SK-N-SH treated with all-trans-retinoic acid at 6 μM for 48 hours (cell line): ENCODE measurements at places on chromosomes 16 and 17.

GRCh38 chr17:75020331-75021110, 8.1 kb downstream of the MRPL58 start:
- no peak for ATAC-seq

DNA sequence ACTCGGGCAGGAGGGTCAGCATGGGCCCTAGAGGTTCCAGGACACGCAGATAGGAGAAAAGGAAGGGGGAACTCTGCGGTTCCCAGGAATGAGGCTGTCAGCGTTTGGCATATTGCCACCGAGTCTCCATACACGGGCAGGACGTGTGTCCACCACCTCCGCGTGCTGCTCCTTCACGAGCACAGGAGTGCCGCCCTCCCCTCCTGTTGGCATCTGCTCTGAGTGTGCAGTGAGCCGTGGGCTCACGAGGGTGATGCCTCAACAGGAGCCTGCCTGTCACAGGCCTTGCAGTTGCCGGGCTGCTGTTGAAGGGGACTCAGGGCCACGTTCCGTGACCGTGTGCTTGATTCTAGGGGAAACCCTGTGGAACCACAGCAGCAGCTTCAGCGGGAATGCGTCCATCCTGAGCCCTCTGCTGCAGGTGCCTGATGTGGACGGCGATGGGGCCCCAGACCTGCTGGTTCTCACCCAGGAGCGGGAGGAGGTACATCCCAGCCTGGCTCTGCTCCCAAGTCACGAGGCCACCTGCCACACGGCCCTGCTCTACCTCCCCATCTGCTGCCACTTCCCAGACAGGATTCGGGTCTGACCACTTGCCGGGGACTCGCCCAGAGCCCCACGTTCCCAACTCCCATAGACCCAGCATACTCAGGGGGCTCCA, 14.6 kb downstream of the RGS11 start:
- no peak for ATAC-seq

DNA sequence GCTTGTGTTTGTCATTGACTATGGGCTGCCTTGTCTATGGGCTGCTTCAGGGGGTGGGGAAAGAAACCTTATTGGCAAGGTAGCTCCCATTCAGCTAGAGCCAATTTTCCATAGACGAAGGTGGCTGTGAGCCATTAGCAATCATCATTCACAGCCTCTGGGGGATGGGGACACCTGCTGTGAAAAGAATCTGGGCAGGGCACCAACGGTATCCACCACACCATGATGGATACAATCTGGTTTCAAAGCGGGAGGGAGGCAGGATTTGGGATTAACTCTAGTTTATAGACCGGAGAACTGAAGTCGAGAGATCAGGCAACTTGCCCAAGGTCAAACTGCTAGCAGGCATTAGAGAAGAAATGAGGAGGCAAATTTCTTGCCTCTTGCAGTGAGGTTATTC, 182.3 kb downstream of the SHISA9 start:
- no peak for ATAC-seq

DNA sequence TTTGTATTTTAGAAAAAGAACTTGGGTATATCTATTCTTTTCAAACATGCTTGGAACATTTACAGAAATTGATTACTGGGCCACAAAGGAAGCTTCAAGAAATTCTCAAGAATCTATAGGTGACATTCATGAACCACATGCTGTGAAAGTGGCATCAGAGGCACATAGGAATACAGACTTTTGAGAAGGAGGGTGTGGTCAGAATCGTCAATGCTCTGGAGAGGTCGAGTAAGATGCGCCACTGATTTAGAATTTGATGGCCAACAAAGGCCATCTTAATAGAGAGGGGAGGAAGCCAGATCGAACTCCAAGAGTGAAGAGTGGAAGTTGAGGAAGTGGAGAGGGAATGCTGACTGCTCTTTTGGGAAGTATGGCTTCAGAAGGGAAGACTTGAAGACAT, 3.5 kb upstream of the NSMCE1 start:
- ATAC-seq, result no peak

DNA sequence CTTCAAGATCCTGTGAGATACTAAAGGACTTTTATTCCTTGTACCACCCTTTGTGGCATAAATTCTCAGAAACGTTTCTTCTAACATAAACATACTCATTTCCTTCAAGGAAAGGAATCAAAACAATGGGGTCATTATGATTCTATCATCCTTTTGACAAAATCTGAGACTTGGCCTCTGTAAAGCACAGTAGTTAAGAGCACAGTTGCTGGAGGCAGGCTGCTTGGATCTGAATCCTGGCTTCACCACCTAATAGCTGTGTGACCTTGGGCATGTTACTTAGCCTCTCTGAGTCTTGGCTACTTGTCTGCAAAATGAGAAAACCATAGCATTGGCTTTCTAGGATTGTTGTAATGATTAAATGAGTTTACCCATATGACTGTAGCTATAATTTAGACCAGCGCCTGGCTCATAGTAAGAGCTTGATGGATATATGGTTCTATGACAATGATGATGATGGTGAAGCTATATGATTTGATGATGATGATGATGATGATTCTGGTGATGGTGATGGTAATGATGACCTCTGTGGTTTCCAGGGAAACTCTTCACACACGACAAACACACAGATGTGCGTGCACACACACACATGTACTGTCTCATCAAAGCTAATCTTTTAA, 6.1 kb upstream of the KRT31 start:
- no peak for ATAC-seq

DNA sequence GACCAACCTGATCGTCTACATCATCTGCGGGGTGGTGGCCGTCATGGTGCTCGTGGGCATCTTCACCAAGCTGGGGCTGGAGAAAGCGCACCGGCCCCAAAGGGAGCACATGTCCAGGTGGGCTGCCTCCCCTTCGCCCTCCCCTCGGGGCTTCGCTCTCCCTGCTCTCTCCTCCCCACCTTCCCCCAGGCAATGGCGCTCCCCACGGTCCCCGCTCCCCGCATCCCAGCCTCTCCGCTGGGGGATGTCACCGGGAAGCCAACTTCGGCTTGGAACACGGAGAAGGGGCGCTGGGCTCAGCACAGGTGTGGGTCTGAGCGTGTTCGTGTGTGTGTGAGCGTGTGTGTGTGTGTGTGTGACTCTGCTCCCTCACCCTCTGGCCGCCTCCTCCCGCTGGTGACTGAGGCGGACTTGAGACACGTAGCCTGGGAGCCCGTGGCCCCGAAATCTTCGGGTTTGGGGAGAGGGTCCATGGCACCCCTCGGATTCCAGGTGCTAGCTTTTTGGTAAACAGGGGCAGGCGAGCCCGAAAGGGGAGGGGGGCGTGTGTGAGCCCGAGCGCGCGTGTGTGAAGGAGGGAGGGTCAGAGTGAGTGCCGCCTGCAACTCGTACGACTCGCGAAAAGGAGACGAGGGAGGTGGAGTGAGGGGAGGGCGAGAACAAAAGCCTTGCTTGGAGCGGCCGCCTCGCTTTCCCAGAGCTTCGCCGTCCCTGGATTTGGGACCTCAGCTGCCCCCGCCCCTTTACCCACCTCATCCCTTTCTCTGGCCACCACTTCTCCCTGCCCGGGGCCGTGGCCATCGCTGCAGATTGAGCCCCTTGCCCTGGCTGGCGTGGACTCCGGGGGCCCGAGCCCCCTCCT, 1.3 kb downstream of the SHISA9 start:
- no peak for ATAC-seq

DNA sequence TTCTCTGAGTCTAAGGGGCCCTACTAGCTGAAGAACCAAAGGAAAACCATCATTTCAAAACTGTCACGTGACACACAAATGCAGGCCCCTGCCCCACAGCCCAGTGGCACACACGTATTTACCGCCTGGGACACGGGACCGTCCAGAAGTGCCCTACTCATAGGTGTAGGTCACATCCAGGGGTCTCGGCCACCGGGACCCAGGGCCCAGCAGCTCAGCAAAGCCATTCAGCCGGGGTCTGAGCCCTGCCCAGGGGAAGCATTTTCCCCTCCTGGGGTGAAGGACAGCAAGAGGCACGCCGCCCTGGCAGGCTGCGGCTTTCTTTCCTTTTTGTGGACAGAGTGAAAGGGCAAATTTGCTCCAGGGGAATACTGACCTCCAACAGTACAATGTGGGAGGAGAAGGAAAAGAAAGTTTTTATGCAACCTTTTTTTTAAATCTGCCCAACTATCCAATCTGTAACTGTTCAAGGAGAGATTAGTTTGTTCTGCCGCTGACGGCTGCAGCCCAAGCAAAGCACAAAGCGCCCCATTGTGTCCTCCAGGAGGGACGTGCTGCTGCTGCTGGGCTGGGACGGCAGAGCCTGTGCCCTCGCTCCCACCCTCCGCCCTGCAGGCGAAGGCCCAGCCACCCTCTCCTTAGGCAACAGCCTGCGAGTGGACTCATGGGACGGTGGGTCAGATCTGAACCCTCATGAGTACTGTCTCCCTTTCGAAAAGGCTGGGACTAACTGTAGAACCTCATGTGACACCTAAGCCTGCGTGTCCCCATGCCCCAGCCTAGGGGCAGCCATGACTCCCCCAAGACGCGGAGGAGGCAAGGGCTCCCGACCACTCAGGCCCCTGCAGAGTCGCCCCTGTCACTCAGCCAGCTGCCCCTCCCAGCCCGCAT, 21.3 kb downstream of the SLC7A5 start:
- no peak for ATAC-seq

DNA sequence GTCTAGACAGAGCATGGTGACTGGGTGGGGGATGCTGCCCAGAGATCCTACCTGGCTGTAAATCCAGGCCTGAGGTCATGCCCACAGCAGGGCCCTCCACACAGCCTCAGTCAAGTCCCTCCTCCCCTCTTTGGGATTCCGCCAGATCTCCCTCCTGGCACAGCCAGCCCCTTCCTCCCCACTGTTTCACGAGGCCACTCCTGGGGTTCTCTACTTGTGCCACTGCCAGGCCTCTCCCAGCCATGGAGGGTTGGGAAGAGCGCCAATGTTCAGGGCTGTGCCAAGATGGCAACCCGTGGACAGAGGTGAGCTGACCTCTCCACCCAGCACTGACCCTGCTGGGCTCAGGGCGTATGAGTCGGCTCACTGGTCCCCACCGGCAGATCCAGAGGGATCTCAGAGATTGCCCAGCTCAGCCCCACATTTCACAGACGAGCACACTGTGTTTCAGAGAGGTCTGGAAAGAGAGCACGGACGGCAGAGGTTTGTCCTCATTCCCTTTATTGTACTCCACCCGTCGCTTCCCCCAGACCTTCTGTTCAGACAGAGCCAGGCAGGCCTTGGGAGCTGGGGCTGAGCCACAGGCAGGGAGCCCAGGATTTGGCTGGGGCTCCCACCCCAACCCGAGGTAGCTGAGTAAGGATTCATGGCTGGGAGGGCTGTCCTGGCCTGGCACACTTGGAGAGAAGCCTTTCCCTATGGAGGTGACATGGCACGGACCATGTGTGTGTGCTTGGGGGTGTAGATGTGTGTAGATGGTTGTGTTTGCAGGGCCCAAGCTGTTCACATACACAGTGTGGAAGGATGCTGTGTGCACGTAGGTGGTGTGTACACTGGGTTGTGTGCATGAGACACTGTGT, 3.5 kb upstream of the CAMKK1 start:
- ATAC-seq, result no peak

- ATAC-seq, result no peak
These were observed 419.5 kb upstream of the PSMD7 start for GRCh38 chr16:73877150-73877549.

- ATAC-seq, result no peak
These were observed 4.7 kb upstream of the MPO start for GRCh38 chr17:58285422-58285810.

- ATAC-seq, result peak; percentile 86
These were observed 15.7 kb downstream of the ETV4 start for GRCh38 chr17:43530288-43531081.

DNA sequence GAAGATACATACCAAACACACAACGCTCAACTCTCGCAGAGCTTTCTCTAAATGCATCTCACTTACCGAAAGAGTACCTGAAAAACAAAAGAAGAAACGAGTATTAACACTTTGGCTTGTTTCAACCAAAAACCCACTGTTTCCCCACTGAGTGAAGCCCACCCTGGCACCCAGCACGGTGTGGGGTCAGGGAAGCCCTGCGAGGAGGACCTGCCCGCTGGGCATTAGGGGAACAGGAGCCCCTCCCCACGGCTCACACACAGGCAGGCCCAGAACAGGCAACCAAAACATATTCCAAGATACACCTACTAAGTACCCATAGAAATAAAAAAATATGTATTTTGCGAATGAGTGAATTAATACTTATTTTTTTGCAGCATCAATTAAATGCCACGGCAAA, 36.6 kb downstream of the LMF1 start:
- ATAC-seq, result no peak

DNA sequence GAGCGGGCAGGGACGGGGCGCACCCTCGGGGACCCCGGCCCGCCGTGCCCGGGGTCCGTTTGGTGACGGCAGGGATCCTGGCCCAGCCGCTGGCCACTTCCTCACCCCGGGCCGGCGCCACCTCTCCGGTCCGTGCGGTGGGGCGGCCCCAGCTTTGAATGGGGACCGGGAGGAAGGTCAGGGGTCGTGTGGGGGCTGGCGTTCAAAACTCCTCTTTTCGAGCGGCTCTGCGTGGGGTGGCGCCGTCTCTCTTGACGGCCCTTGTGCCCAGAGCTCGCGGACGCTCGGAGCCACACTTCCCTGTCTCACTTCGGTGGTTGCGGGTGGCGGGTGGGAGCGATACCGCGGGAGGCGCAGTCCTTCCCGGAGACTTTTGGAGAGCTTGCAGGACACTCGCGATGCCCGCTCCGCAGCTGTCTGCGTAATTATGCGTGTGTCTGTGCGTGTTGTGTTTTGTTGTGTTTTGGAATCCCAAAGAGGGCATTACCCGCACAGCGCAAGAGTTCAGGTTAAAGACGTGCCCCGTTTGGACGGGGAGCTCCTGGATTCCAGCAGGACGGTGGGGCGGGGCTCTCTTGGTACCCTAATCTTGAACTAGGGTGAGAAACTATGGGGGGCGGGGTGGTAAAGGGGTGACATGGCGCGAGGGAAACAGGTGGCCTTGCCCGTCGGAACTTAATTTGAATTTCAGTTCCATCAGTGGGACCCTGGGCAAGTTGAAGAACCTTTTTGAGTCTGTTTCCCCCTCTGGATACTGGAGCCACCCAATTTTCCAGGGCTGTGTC, 637 bp downstream of the PLCG2 start:
- no peak; the same call in 2 of the 3 replicates for ATAC-seq

DNA sequence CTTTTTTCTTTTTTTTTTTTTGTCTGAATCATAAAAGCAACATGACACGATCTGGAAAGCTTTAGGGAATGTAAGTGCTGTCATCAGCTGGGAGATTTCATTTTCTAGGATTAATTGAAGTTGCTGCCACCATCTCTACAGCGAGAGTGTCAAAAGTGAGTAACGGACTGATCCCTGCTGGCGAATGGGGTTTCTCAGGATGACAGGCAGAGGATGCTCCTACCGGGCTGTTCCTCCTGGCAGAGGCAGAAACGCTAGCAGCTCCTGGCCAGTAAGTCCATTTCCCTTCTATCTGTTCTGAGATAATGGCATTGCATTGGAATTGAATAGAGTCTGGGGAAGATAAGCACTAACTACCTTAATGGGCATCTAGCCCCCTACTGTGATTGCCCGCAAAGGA, 80.5 kb upstream of the KIFC3 start:
- ATAC-seq, result peak; percentile 79

GRCh38 chr17:72877348-72877747, 215.1 kb downstream of the SLC39A11 start:
- no peak for ATAC-seq

GRCh38 chr17:70028978-70029767, 45.9 kb upstream of the KCNJ16 start:
- ATAC-seq, result no peak
